Bronchial epithelial cell (primary cell): ENCODE measurements at places on chromosomes 16 and 17. TPM values are rescaled to one million over a fixed set of nuclear protein-coding genes. Genes with fewer than 3 reads are reported as not detected.

Gene LIMD2
- 0.53 and 0.90 TPM in 2 replicates for total RNA-seq

GRCh38 chr16:50272111-50272571 is 5.8 kb downstream of the ADCY7 start:
- no peak for DNase-seq

Gene SENP3
- total RNA-seq: 94.7 and 129 TPM in 2 replicates

Gene HOXB1
- total RNA-seq: under 0.01 TPM in 1 of 2 replicates, not detected in the other

Gene RASL10B
- 0.51 and 0.53 TPM in 2 replicates for total RNA-seq

DNA sequence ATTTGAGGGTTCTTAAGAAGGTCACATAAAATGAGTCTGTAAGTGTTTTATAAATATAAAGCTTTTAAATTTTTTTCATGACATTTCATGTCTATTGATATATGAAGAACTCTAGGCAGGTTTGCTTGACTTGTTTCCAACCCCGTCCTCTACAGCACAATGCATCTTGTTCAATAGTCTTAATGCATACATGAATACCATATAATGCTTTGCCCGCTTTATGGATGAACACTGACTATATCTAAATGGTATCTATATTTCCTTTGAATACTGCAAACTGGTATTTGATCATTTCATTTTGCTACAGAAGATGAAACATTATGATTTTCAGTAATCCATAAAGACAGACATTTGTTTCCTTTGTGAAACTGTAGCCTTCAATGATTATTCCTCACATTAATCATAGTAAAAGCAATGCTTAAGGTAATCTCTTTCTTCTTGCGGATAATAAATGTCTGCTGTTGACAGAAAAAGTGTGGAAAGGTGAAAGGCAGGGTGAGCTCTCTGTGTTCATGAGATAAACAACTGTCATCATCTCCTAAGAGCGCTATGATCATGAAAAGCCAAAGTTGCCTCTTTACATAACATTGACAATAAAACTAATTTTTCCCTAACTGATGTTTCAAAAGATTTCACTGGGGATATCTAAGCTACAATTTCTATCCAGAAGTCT is 645.1 kb downstream of the CDH8 start:
- DNase-seq: no peak

- DNase-seq: no peak
These were observed 223.4 kb downstream of the HS3ST3A1 start for GRCh38 chr17:13378361-13378760.

- no peak for DNase-seq
These were observed 24.9 kb downstream of the KIAA0513 start for GRCh38 chr16:85052536-85052935.

GRCh38 chr17:14664511-14664910 is 363.6 kb downstream of the HS3ST3B1 start:
- no peak for DNase-seq

DNA sequence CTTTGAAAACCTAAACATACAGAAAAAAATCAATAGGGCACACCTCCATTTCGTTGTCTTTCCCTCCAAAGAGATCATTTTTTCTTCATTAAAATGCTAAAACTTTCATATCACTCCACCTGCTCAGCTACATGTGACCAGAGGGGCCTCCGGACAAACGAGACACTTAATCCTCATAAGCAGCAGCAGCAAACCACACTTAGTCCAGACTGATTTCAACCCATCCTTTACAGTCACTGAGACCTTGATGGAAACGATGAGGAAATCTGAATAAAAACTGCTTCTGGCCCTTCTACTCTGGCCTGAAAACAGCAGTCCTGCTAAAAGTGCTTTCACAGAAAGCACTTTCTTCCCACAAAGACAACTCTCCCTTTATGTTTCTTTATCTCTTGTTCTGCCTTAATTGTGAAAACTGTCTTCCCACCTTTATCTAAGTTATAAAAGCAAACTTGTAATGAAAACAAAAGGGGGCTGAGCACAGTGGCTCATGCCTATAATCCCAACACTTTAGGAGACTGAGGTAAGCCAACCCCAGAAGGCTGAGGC is 4.6 kb downstream of the ANKRD11 start:
- no peak for DNase-seq

DNA sequence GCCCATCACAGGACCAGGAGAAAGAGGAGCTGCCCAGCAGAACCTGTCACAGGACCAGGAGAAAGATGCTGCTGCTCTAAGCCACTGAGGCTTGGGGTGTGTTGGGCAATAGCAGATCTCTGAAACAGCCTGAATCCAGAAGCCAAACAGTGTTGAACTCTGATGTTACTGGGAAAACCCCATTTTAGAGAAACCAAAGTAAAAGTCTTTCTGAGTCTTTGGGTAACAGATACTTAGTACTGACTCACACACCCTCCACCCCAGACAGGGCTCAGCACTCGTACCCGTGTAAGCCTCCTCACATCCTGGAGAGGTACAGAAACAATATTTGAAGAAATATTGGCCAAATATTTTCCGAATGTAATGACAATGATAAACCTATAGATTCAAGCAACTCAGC is 82.8 kb upstream of the GNG13 start:
- no peak for DNase-seq

GRCh38 chr16:56191156-56191815 is at the start of gene GNAO1:
GNAO1 (plus strand) TSS chr16:56191489; CDS start chr16:56192236, 747 bp downstream.
- peak; percentile 5 for DNase-seq

Gene CA5A
- total RNA-seq: not detected in 2 replicates

Gene CCDC144A
- 2.1 and 3.8 TPM in 2 replicates for total RNA-seq

- DNase-seq: no peak
These were observed 92.4 kb downstream of the RPGRIP1L start for GRCh38 chr16:53611179-53611696.

DNA sequence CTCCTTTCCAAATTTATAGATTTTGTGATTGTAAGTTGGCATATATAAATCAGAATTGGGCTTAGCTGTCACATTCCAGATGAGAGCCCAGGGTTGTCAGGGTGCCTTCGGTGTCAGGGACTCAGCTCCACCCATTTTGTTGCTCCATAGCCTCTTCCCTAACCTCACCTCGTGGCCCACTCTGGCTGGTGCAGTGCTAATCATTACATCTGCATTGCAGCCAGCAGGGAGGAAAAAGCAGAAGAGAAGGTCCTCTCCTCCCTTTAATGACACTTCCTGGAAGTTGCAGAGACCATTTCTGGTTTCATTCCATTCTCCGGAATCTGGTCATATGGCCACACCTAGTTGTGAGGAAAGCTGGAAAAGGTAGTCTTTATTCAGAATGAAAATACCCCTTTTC is 113.3 kb downstream of the CCT6B start:
- no peak for DNase-seq

Gene GP1BA
- not detected in 2 replicates for total RNA-seq

Gene AKAP1
- 20.4 and 30.0 TPM in 2 replicates for total RNA-seq

- no peak for DNase-seq
These were observed 34.5 kb downstream of the USP7 start for GRCh38 chr16:8929086-8929748.

DNA sequence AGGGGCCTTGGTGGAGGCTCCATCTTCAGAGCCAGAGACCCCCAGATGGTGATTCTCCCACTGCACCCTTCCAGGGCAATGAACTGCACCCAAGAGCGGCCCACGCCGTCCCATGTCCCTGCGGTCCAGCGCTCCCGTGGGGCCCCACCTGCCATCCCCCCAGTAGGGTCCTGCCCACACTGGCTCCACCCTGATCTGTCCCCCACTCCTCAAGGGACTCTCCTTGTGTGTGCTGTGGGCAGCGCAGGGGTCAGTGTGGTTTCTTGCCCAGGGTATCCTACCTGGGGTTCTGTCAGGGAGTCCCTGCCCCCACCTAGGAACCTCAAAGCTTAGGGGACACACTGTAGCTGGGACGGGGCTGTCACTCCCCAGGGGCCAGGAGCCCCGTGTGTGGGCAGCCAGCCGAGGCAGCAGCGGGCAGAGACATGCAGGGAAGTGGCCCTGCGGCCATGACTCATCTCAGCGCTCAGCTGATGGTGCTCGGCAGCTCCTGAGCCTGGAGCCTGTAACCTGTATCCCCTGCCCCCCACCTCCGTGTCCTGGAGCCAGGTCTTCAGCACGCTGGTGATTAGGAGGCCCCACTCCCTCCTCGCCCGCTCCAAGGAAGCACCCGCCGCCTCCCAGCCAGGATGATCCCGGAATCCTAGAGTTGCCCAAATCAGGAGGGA is 35.7 kb upstream of the SSTR5 start:
- peak; percentile 55 for DNase-seq

GRCh38 chr16:17423221-17423620 is 47.5 kb downstream of the XYLT1 start:
- DNase-seq: no peak

Gene METTL2A
- total RNA-seq: 21.3 and 30.0 TPM in 2 replicates

GRCh38 chr17:83125515-83126274 is 46.3 kb downstream of the METRNL start:
- no peak for DNase-seq

DNA sequence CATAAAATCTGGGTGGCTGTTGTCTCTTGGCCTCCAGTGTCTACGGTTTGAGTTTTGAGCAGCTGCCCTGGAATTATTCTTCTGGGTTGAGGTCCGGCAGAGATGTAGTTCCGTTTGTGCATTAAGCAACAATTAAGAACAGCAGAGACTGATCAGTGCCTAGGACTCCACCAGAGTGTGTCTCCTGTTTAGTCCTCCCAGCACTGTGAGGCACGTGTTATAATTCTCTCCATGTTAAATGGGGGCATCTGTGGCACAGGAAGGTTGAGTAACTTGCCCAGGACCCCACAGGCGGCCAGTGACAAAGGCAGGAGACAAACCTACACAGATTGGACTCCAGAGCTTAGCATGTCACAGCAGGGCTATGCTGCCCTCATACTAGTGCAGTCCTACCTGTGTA is 225.1 kb downstream of the CBLN1 start:
- DNase-seq: no peak

Gene HOXB5
- total RNA-seq: not detected in 2 replicates

GRCh38 chr17:9839433-9839832 is 13.7 kb downstream of the GLP2R start:
- no peak for DNase-seq

Gene CASKIN1
- under 0.01 and 1.8 TPM in 2 replicates for total RNA-seq

- DNase-seq: no peak
These were observed 290.9 kb downstream of the HS3ST3A1 start for GRCh38 chr17:13310858-13311257.

DNA sequence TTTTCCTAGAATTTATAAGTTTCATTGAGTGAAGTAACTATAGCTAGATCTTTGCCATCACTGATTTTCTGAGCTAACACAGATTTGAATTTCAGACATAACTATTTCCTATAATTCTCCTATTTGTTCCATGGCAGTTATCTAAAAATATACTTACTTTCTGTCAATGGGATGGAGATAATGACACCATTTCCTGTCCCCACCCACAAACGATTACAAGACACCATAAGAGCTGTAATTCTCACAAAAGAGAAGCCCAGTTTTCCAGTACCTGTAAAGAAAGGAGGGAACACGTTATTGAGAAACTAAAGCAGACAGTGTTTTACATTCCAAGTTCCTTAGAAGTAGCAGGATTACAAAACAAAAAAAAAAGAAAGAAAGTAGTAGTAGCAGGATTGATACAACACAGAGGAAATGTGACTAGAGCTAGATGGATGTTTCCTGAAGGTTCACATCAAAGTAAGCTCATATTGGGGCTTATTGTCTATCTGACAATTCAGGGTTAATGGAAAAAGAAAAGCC is 110.9 kb upstream of the TOB1 start:
- no peak for DNase-seq

Gene SLC6A4
- 0.13 TPM in 1 of 2 replicates, not detected in the other for total RNA-seq

DNA sequence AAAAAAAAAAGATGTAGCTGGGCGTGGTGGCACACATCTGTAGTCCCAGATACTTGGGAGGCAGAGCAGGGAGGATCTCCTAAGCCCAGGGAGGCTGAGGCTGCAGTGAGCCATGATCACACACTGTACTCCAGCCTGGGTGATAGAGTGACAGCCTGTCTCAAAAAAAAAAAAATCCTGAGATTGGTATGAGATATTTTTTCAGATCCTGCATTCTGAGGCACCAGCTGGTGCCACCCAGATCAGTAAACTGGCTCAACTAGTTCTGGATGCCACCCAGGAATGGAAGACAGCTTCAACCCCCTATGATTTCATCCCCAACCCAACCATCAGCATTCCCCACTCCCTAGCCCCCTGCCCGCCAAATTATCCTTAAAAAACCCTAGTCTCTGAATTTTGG is 7.1 kb upstream of the GJC1 start:
- no peak for DNase-seq

DNA sequence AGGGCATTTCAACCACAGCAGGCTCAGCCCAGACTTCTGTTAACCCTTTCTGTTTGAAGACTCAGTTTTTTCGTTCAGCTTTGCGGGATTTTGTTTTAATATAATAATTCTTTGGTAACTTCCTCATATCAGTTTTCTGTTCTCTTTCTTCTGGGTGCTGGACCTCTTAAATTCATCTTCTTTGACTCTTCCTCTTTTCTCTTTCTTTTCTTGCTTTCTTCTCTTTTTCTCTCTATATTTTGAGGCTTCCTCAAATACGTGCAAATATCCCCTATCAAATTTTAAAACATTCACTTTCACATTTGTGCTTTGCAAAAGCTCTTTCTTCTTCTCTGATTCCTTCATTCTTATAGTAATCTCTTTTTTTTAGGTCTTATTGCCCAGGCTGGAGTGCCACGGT is 136.3 kb downstream of the HS3ST3B1 start:
- no peak for DNase-seq

DNA sequence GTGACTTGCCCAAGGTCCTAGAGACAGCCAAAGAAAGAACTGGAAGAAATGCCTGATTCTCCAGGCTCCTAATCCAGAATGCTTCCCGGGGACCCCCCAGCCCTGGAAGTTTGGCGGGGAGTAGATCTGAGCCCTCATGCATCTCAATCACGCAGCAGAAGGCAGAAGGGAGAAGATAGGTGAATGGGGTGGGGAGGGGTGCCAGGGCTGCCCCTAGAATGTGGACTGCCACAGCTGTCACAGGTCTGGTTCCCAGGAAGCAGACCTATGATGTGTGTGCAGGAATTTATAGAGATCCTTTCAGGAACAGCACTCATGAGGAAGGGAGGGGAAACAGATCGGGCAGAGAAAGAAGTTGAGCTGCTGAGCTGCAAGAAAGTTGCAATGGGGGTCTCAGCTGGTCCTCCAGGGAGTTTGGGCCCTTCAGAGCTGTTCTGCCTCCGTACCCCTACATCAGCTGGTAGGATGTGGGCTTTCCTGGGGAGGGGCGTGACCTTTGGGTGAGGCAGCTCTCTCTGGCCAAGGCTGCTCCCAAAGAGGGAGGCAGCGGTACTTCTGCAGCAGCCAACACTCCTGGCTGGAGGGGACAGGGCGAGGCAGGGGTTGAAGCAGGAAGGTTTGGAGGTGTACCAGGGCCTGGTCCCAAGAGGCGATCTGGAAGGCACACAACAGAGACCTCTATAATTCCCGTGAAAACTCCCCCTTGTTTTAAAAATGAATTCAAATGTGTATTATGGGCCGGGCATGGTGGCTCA is 43.4 kb downstream of the DNAH9 start:
- no peak for DNase-seq

- DNase-seq: no peak
These were observed 16.2 kb downstream of the PSMD3 start for GRCh38 chr17:39996800-39997199.

DNA sequence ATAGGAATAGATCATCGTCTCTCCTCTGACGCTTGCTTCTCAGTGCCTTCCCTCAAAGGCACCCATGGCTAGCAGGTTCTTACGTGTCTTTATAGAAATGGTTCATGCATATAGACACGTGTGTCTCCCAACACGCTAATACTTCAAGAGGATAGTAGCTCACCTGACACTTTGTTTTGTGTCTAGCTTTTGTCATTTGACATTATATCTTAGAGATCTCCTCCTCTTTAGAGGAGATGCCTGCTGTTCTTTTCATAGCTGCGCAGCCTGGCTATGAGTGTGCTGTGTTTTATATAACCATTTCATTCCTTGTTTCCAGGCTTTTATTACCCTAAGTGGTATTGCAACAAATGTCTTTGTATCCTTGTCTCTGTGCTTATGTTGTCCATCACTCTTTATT is 411.7 kb downstream of the CPPED1 start:
- no peak for DNase-seq
